Sigmoid colon (tissue), 7 donors: ENCODE measurements at places on chromosomes 12 and 14. TPM values are rescaled to one million over a fixed set of nuclear protein-coding genes. Genes with fewer than 3 reads are reported as not detected.

- no peak for DNase-seq
Measured at GRCh38 chr12:53755451-53755891, 3.7 kb upstream of the CISTR start.

DNA sequence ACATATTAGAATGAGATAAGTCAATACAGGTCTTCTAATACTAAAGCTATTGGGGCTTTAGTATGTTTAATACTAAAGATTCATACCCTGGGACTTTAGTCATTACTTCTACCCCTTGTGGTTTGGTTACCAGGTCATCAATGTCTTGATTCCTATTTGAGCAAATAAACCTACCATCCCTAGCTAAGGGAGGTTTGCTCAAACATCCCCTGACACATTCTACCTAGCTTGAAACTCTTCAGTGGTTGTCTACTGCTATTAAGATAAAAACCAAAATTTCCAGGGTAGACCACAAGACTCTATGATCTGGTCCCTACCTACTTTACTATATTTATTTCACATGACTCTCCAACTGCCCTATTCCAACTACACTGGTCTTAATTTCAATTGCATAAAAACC is 7.3 kb upstream of the C2CD5 start:
- no peak for DNase-seq

SLC7A7 gene
- 16.7 TPM for total RNA-seq

KCNJ8 gene
- 20.3 TPM for total RNA-seq

CYP46A1 gene
- 1.3 TPM for total RNA-seq
